Breast epithelium (tissue), 4 donors: ENCODE measurements at places on chromosomes 1 and 21. TPM values are rescaled to one million over a fixed set of nuclear protein-coding genes. Genes with fewer than 3 reads are reported as not detected.
A peak's percentile ranks its signal among the peaks of the same experiment; 100 is the strongest.

DNA sequence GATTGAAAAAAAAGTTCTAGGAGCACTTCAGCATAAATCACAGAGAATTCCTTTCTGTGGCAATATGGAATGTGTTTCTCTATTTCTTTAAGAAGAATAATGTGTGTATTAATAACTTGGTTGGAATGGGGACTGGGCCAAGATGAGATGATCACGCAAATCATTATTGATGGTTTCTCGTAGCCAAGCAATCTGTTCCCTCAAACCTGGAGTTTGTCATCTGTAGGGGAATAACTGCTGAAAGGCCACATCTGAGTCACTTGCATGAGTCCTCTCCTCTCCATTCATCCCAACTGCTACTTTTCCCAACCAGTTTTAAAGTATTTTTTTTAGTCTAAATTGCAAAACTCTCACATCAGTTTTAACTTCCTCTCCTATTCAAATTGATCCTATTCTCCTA is 480.4 kb downstream of the PLPP3 start:
- DNase-seq: no peak

Gene WNT9A
- 1.1 TPM for total RNA-seq

DNA sequence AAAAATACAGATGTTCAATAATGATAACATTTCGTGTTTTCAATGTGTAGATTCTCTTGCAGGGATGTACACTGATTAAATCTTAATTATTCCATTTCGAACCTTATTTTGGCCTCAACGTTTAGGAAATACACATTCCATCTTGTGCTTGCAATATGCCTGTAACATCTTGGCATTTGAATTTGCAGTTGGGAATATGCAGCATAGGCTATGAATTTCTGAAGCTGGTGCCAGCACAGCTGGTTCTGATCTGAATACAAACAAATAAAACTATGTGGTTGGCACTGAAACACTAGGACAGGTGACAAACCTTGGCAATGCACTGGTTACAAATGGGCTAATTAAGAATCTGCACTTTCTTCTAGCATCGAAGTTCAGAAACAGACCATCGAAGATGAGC is 108.4 kb downstream of the ERG start:
- no peak for DNase-seq

DNA sequence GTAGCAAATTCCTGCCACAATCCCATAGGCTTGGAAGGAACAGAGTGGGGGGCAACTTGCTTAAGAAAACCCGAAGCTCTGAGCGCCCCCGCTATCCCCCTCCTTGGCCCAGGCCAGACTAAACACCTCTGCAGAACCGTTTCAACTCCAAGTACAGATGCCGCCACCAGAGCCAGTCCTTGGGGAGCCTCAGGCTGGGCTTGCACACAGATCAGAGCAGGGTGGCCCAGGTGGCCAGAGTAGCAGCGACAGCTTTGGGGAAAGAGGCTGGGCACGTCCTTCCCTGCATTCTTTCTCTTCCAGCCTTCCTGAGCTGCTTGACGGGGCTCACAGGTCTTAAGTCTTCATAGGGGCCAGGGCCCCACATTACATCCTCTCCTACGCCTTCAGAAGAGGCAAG is 181.6 kb upstream of the ZC3H12A start:
- no peak for DNase-seq

DNA sequence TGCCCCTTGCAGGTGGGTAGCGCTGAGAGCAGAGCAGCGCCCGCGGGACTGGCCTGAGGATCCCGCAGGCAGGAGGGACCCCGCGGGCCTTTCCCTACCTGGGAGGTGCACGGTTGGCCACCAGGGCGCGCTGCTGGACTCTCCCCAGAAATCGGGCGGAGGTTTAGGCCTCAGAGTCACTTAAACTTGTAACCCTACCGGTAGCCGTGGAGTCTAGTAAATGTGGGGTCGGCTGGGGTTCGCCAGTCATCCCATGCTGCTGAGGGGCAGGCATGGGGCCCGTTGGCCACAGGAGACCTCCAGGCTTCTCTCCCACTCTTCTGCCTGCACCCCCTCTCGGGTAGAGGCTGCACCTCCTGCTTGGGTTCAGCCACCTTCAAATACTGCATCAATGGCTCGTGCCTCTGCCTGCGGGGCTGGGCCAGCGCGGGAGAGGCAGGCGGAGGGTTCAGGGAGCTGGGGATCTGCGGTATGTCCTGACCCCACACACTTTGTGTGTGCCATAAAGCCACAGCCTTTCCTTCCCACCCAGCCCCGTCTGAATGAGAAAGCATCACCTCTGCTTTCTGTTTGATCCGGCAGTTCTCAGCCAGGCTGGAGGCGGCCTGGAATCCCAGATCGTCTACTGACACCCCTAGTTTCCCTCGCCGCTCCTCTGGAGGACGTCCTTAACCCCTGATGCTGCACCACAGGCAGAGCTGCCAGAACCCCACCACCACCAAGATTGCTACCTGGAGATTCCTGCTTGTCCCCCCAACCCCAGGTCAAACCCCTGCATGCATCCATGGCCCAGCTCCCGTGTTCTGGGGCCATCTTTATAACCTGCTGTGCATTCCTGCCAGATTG is 12.3 kb upstream of the GSTM4 start:
- peak; percentile 85 for DNase-seq

DNA sequence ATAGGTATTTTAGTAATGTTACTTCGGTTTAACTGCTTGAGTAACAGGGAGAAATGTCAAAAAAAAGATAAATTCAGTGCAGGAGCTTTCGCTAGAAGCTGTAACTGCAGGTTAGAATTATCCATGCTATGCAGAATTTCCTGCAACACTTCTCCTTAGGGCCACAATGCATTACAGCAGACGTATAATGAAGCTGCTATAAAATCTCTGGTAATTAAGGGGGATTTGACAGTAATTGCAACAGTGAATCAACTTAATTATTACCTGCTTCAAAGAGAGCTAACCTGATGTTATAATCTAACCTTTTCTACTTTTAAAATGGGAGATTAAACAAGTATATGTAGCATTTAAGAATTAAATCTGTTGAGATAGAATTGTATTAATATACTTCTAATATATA is 92.6 kb downstream of the ATG4C start:
- no peak for DNase-seq

DNA sequence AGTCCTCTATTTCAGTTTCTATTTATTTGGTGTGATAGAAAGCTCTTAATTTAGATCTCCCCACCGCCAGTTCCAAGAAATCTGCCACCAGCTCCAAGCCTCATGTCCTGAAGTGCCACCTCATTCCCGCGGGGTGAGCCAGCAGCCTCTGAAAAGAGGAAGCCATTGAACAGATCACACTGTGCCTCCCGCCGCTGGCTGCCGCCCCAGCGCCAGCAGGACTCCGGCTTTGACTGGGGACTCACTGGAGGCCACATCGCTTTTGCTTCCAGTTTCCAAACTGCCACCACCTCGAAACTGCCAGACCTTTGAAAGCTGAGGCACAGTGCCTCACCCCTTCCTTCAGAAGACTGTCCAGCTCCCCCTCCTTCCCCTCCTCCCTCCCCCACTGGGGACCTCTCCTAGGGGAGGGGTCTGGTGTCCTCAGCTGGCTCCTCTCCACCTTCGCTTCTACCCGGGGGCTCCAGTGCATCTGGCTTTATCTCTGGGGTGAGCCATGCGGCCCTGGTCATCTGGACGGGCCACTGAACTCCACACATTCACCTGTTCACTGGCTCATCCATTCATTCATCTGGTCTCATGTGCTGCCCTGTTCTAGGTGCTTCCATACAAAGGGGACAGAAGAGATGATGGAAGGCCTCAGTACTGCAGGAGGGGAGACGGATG is 58.9 kb downstream of the VPS26C start:
- peak; percentile 56 for DNase-seq

GRCh38 chr1:11481019-11481418 is 2.1 kb downstream of the DISP3 start:
- no peak for DNase-seq

GRCh38 chr21:31161157-31161556 is 122.9 kb upstream of the KRTAP19-8 start:
- no peak for DNase-seq

DNA sequence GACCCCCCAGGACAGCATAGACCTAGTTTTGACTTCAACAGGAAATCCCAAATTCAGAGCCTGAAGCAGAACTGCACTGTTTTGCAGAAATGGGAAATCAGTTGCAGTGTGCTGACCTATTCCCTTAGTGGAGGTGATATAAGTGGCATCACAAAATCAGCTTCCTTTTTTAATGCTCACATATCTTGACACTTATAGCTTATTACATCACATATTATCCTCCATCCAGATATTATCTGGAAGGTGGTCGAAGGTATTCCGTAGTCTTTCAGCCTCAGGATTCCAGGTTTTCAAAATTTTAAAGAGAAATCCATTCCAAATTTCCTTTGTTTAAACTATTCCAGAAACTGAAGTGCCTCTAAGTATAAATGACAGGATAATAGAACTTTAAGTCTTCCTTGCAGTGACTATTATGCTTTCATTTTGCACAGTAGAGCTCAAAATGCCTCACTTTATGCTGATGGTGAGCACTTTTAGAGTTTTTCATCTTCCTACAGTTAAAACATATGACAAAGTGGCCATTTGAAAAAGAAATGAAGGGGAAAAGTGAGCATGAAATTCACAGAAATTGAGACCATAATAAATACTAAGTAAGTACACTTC is 106.4 kb upstream of the DPYD start:
- DNase-seq: no peak

GRCh38 chr1:153699768-153700167 is 21.3 kb downstream of the NPR1 start:
- no peak for DNase-seq

- no peak for DNase-seq
These were observed 56.7 kb upstream of the ETV3 start for GRCh38 chr1:157194731-157195520.

GRCh38 chr1:158007180-158007579 is 13.7 kb downstream of the KIRREL1 start:
- DNase-seq: no peak

Gene MTARC2
- total RNA-seq: 11.7 TPM

GRCh38 chr1:203103829-203104495 is 18.1 kb upstream of the MYOG start:
- DNase-seq: no peak

Gene AIM2
- total RNA-seq: 1.6 TPM

- DNase-seq: no peak
These were observed at the start of gene PDE9A for GRCh38 chr21:42653231-42654061. PDE9A (plus strand) TSS chr21:42653621; CDS start chr21:42653815, 194 bp downstream.

GRCh38 chr1:29851691-29852090 is 615.4 kb downstream of the PTPRU start:
- no peak for DNase-seq

- peak; percentile 35 for DNase-seq
These were observed 43.2 kb downstream of the SLC44A3 start for GRCh38 chr1:94863297-94863911.

Gene CLDN8
- 0.16 TPM for total RNA-seq

GRCh38 chr1:46204406-46204742 is 1.2 kb downstream of the LURAP1 start:
- no peak for DNase-seq

- DNase-seq: no peak
These were observed 31.9 kb upstream of the TACSTD2 start for GRCh38 chr1:58608945-58609344.

DNA sequence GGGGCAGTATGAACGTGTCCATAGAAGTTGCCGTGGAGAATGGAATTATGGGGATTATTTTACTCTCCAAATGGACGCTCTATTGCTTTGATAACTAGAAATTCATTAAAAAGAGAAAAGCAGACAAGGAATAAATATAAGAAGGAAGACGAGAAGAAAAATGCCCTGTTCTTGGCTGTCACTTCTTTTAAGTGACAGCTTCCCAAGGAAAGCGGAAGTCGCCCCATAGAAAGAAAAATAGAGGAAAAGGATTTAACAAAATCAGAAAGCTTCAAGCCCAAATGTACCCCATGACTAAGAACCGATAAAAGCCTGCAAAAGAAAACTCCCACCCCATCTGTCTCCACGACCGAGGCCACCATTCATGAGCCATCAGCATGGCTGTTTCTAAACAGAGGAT is 85.7 kb downstream of the TAS1R2 start:
- DNase-seq: no peak

Gene PLA2G2D
- total RNA-seq: not detected

Gene RGS8
- total RNA-seq: not detected

- no peak for DNase-seq
These were observed 310.0 kb upstream of the C1orf174 start for GRCh38 chr1:4210043-4210442.

GRCh38 chr1:1230656-1231399 is 973 bp downstream of the SDF4 start:
- no peak for DNase-seq

DNA sequence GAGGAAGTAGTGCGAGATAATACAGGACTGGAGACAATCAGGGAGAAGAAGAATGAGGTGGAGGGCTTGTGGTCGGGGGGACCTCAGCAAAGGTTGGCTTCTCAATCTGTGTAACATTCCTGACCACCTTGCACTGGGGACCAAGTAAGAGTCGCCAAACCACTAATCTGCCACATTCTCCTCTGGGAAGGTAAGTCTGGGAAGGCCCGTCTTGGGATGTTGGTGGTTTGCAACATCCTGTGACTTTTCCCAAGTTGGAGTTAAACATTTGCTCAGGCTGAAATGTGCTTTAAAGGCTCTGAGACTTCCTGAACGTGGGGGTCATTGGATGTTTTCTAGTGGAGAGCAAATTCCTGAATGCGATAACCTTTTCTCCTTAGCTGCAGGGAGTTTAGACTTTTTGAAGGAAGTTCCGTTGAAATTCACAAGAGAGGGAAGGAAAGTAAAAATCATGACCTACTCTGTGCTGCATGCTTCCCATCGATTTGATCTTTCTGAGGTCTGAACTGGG is 325.9 kb downstream of the RPS6KC1 start:
- DNase-seq: no peak

DNA sequence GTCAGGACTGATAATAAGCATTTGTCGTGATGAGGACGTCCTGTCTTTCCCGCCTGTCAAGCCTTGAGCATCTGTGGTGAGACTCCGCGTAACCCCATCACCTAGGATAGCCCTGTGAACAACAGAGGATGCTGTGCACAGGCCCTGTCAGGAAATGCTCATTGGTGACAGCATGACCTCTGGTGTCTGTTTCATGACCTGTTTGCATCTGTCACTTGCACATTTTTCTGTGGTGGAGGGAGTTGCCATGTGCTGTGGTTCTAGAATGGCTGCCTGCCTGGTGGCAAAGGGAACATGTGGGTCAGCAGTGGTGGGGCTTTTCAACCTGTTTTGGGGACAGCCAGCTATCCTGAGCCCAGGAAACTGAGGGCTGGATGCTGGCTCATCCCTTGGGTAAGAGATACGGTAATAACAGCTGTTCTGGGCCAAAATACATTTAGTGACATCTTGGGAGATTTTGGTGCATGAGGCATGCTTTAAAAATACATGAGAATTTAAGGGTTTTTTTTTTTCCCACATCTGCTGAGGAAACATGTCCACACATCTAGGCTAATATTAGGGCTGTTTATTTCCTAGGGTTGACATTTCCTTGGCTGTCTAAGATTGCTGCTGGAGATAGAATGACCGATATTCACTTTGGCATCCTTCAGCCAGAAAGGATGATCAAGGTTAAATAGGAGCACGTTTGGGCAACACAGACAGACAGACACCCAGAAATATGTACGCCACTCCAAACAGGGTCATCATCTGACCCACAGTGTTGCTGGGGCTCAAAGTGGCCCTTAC is 52.9 kb downstream of the KCNC4 start:
- no peak for DNase-seq

DNA sequence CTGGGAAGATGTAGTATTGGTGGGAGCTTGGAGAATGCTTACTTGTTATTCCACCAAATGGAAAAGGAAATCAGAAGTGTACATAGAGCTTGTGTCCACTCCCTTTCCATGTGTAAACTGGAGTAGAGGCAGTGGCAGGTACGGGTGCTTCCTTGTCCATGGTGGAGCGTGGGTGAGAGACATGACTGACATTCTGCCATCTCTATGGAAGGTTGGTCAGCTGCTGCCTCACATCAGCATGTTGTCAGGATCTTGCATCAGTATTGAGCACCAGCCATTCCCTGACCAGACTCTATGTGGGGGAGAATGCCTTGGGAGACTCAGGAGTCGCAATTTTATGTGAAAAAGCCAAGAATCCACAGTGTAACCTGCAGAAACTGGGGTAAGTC is 19.8 kb downstream of the NLRP3 start:
- no peak for DNase-seq
